Stimulated activated CD8-positive, alpha-beta memory T cell treated with anti-CD3 and anti-CD28 coated beads, Interleukin-4, amount 100 ng/mL, for 4 hours (primary cell): ENCODE measurements at places on chromosomes 5 and 9.

GRCh38 chr5:15808577-15808976, 308.6 kb downstream of the FBXL7 start:
- no peak for DNase-seq

DNA sequence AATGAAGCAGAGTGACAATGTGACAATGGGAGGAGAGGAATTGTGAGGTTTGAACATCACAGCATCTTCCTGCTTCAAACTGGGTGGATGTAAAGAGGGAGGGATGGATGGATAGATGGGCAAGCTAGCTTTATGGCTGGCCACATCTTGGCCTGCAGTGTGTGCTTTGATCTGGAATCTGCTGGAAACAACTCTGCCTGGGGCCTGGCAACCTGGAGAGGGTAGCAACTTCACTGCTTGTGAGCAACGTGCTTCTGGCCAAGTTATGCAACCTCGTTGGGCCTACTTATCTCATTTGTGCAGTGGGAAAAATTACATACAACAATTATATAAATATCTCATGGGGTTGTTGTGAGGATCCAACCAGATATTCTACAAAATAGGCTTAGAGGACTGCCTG, 5.3 kb downstream of the IL9 start:
- no peak for DNase-seq

DNA sequence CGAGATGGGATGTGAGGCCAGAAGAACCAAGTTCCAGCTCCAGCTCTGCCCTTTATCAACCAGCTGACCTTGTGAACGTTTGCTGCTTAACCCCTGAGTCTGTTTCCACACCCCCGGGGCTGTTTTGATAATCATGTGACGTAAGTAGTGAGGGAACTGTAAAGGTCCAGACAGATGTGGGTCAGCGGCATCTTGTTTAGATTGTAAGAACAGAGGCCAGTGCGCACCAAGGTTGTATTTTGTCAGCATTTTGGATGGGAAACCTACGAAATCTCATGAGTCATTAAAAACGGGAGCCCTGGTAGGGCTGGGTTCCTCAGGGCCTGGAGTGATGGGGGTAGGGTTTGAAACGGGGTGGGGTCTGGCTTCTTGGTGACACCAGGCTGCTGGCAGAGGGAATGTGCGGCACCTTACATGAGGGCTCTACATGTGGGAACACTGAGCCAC, 13.8 kb upstream of the COL15A1 start:
- DNase-seq, result no peak

DNA sequence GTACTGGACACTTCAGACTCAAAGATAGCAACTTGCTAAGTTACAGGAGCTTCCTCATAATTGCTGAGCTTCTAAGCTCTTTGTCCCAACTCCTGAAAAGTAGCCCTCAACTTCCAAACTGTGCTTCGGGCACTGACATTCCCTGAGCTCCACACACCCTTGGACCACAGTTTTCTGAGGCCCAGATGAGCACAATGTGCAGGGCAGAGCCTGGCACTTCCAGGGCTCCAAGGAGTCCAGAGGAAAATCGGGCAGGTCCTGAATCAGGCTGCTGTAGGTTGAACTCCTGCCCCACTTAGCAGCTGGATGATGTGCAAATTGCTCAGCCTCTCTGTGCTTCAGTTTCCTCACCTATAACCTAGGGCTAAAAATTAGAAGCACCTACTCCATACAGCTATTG, 54.6 kb upstream of the KCNIP1 start:
- no peak for DNase-seq
